GM10248 (cell line): ENCODE measurements at places on chromosomes 6 and 20.

DNA sequence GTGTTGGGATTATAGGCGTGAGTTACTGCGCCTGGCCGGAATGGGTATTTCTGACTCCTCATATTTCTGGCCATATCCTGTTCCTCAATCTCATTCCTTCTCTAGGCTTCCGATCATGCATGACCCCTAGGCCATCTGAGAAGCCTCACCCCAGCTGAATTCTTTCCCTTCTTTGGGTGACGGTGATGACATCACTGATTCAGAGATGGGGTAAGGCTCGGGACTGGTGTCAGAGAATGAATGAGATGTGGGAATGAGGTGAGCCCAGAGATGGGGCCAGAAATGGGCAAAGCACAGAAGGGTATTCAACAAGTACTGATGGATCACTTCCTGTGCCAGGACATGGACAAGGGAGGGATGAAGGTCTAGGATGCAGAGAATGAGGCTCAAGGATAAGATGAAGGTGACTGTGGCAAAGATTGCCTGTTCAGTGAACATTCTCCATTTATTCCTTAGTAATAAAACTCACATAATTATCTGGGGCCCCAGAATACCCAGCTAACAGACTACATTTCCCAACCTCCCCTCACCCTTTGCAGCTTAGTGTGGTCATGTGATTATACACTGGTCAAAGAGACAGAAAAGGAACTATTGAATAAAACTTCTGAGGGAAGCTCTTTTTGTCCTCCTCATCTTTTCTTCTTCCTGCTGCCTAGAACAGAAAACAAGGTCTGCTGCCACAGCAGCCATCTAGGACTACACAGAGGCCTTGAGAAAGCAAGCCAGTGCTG, 39.6 kb downstream of the KIAA0319 start:
- DNase-seq: no peak

- DNase-seq: no peak
Observed at GRCh38 chr6:149921361-149921760, 1.6 kb downstream of the RAET1G start.

DNA sequence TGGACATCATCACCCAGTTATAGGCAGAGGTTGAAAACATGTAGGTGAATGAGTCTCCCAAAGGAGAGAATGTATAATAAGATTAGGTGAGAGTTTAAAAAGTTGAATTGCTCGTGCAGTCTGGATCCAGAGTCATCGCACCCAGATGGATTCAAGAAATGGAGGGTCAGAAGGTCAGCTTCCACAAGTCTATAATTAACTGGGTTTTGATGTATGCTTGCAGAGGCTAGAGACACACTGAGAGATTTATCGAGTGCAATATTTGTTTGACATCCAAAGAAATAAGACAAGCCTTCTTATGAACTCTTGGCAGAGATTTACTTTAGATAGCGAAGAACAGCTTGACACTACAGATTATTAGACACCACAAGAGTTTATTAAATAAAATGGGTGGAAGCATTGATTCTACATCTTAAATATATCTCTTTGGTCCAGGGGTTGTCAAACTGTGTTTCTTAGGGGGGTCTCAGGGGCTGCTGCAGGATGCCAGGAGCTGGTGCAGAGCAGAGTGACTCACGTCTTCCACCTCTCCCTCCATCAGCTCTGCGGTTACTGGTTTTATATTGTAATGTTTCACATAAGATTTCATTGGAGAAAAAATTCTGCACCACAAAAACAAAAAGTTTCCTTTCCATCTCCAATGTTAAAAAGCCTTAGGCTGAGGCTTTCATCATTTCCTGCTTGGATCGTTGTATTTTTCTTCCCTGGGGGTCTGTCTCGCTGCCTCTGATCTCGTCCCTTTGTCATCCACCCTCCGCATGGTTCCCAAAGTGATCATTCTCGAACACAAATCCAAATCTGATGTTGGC, 176.2 kb upstream of the AHI1 start:
- no peak for DNase-seq

DNA sequence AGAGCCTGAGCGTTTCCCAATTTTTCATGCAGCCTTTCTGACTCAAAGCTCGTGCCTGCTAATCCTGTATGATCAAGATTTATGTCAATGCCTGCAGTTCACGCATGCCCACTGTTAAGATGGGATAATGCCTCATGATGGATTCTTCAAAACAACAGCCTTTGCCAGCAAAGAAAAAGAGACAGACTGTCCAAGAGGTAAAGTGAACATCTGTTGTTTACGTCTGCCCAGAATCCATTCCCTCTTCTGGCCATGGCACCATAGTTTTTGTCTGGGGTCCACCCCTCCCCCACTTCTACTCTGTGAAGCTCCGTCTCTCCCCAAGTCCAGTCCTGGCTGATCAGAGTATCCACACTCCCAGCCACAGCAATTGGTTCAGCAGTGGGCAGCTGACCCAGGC, 91.9 kb upstream of the EYA2 start:
- DNase-seq: no peak

DNA sequence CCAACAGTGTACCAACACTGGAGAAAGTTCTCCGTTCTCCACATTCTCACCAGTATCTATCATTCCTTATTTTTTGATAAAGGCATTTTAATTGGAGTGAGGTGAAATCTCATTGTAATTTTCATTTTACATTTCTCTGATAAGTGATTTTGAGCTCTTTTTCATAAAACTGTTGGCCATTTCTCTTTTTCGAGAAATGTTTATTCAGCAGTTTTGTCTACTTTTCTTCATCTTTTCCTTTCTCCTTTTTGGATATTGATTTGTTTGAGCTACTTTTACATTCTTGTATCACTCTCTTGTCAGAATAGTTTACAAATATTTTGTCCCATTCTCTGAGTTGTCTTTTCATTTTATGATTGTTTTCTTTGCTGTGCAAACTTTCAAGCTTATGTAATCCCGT, 555.2 kb downstream of the COL12A1 start:
- no peak for DNase-seq

DNA sequence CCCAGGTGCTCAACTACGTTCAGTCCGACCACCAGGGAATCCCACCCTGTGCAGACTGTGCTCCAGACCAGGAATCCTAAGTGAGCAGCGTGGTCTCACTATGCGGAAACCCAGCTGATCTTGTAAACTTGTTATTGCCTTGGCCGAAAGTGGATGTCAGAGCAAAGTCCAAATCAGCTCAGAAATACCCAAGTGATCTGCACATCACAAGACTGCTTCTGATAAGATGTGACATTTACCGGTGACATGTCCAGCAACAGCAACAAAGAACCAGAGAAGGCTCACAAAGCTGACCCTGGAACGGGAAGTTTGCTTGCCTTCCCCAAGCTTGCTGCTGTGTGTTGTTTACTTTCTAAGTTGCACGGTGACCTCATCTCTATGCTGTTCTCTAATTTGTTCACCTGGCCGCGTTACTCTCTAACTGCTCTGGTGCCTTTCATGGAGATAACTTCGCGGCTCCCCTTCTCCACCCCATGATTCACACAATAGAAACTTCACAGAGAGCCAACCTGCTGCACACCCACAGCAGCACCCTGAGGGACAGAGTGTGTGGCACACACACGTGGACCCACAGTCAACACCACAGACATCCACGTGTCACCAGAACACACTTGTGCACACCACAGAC, 1.7 kb downstream of the BNIP5 start:
- DNase-seq: no peak

- DNase-seq: no peak
Observed at GRCh38 chr6:29791786-29792122, 35.9 kb upstream of the HLA-G start.

DNA sequence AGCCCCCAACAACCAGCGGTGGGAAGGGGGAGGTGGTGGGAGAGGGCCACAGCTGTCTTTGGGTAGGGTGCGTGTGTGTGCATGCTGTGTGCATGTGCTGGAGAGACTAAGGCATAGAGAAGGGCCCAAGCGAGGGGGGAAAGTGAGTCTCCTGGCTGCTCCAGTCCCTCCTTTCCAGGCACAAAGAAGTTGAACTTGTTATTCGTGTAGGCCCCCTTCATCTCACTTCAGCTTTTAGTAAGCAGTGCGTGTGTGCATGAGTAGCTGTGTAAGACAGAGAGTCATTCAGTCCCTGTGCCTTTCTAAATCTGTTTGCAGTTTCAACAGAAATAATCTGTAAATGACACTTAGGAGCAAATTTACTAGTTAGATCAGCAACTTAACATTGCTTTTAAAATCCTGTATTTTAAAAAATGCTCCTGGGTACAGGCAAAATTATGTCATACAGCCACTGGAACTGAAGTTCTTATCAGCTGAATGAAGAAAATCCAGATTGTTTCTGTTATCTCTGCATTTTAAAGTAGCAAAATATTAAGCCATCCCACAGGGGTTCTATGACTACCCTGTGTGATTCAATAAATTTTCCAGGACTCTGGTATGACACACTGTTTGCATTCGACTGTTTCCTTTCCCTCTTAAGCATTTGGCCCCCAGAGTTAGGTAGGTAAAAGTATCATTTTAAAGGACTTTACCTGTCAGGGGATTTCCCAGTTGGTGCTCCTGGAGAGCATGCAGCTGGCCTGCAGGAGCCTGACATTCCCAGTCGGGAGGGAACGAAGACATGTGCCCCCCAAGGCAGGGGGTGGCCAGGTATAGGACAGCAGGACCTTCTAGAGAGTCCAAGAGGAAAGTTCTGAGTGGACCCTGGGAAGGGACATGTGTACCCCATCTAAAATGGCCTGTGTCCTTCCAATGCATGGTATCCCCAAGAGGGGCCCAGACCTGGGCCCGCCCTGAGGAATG, 39.0 kb downstream of the MTRES1 start:
- peak; percentile 42 for DNase-seq

DNA sequence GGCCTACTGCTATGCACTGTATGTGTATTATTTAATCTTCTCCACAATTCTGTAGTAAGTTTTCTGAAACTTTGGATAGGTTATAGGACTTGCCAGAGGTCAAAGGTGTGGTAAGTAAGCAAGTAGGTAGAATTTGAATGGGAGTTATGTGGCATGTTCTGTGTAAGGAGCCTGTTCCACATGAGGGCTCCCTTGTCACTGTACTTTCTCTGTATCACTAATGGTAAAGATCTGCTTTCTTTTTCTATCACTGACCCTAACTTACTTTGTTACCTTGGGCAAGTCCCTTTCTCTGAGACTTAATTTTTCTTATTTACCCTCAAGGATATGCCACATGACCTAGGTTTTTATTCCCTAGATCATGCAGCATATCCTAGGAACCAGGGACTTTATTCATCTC, 50.3 kb downstream of the EIF2S2 start:
- peak; percentile 37 for DNase-seq

DNA sequence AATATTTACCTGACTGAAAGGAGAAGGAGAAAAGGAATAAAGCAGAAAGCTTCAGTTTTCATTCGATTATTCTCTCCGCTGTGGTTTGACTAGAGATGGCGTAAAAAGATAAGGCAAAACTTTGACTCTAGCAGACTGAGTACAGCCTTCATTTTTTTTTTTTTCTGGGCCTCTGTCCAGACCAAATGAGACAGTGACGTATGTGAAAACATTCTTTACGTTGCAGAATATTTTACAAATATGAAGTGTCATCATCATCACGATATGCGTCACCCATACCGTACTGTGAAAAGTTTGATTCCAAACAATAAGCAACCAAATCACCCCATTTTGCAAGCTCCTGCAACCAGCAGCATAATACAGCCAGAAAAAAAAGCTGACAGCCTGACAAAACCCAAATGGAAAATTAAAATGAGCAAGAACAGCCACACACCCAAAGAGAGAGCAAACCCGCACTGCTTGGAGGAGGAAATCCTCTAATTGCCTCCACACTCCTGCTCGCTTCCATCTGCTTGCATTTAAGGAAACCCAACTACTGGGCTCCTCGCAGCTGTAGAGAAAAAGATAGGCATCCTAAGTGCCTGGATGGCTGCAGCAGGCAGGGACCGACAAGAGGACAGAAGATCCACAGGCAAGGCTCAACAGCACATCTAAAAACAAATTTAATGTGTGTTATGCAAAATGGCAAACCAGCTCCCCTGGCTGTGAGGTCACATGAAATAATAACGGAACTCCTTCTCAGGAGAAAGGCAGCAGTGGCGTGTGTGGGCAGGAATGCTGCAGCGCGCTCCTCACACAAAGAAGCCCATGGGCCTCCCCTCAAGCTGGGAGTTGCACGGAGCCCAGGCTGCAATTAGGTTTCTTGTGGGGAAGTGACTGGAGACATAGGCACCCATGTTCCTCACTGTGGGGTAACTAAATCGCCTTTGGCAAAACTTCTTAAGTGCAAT, 113.1 kb downstream of the FYN start:
- no peak for DNase-seq

DNA sequence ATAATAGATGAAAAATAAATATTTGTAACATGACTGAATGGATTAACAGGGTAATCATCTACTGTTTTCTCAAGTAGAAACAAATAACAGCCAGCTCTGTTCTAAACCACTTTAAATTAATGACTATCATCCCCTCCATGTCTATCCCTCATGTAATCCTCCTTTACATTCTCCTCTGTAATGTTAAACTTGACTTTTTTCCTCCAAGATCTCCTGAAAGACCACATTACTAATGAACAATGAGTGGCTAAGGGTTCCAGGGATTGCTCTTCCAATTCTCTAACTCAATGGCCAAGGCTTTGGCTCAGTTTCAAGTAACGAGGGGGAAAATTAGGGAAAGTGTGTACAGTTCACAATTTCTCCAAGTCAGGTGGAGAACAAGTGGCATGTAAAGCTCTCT, 37.6 kb upstream of the FBXL4 start:
- DNase-seq: no peak

- no peak for DNase-seq
Observed at GRCh38 chr20:39873286-39873685, 815.8 kb downstream of the MAFB start.

- DNase-seq: no peak
Observed at GRCh38 chr20:36093025-36093803, 61.3 kb upstream of the EPB41L1 start.

GRCh38 chr6:26031595-26032339, 55.5 kb upstream of the HFE start:
- peak; percentile 89 for DNase-seq

GRCh38 chr20:16312998-16313397, 260.2 kb downstream of the KIF16B start:
- no peak for DNase-seq

GRCh38 chr6:37696841-37697662, 631 bp downstream of the MDGA1 start:
- peak; percentile 43 for DNase-seq

GRCh38 chr6:21208081-21208795, 385.3 kb upstream of the SOX4 start:
- DNase-seq: no peak

DNA sequence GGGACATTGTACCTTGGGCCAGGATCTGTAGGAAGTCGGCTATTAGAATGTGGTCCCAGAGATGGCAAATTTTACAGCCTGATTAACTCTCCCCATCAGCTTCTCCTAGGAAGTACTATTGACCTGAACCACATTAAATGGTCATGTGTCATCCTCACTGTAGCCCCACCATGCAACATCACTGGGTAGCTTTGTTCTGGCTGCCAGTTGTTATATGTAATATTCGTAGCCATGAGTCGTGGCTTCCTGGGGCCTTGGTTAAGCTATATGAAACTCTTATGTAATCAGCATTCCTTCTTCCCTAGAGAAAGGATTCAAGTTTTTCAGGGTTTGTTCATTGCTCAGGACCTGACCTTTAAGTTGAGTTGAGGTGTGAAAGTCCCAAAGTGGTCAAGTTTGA, 125.7 kb downstream of the ANKS1A start:
- no peak for DNase-seq
